ENCODE measurements at places on chromosomes 5 and 9.

GRCh38 chr9:108967916-108968315 lies 33.7 kb downstream of the ABITRAM start:
- no peak for DNase-seq

DNA sequence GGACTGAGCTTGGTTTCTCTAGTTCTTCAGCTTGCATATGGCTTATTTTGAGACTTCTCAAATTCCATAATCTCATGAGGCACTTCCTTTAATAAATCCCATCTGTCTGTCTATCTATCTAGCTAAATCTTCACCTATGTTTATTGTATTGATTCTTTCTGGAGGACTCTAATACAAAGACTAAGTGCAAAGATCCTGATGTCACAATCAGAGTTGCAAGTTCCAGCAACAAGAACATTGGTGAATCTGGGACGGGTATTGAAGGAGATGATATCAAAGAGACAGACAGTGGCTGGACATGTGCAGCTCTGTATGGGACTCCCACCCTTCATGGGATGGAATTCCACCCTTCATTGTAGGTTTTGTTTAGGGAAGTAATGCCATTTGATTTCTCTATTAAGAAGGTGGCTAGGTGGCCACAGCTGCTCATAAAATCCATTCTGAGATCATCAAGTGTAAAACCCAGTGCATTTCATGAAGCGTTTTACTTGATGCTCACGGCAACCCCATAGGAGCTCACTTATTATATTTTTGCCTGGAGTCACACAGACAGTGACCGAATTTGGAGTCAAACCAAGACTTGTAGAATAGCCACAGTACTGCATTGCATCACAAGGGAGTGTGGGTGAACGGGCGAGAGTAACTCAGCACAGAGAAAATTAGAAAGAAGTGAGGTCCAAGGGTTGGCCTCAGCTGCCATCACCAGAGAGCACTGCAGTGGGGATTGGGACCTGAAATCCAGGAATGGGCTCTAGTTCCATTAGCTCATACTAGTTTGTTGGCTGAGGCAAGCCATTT lies 24.9 kb downstream of the TAS2R1 start:
- no peak for DNase-seq

DNA sequence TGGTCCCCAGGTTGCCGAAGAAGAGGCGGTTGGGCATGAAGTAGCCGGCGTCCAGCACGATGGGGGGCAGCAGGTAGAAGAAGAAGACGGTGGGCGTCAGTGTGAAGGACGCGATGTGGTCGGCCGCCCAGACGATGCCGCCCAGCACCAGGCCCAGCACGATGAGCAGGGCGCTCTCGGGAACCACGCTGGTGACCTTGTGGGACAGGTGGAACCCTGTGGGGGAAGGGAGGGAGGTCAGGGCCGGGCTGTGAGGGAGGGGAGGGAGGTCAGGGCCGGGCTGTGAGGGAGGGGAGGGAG lies 32.4 kb downstream of the SLC9A3 start:
- no peak for DNase-seq

GRCh38 chr9:98010445-98010844 lies 27.3 kb downstream of the ANP32B start:
- DNase-seq = no peak

GRCh38 chr5:163453705-163454104 lies 6.2 kb downstream of the NUDCD2 start:
- DNase-seq = no peak

DNA sequence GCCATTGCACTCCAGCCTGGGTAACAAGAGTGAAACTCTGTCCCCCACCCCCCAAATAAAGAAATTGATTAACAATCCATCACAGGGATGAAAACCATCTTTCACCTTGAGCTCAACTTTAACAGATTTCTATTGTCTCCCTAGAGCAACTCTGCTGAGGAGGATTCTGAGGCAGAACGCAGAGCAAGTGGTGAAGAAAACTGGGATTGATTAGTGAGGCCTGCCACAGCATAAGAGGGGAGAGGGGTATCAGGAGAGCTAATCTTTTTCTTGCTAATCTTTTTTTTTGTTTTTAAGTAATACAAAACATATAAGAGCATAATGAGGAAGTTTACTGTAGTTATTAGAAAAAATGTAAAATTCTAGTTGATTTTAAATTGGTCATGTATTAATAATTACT lies 8.9 kb downstream of the TXNDC8 start:
- no peak for DNase-seq

DNA sequence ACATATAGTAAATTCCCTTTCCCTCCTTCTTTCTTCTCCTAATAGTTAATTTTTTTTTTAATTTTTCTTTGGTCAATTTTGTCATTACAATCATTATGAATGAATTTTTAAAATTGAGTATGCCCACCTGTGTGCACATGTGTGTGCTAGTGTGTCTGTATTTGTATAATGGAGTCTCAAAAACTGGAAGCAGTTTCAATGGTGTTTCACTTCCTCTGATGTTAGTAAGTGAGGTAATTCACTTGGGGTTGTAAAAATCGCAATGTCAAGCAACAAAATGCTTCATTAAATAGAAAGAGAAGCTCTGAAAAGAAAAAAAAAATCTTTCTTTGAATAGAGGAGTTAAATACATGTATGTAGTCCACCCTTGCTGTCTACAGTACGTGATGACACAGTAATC lies 1467.6 kb upstream of the NUDT12 start:
- no peak for DNase-seq

DNA sequence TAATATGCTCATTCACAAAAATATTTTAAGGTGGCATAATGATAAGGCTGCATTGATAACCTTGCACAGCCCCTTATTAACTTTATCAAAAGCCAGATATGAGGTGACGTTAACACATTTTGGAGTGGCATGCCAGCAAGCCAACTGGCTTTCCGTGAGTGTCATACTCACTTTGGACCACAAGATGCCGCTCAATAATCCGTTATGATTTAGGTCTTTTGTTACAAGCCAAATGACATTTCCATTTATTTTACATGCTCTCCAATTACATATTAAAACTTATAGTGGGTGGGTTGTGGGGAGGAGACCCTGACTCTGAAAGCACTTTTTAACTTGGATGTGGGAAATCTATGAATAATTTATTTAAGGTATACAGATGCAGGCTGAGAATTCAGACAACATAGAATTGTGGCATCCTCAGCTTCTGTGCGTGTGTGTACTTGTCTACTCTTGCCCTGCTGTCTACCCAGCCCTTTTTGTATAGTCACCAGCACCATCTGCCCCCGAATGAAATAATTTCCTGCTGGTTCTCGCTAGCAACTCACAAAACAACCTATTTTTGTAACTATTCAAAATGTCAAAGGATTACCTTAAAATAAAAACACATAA lies 305.1 kb downstream of the PSAT1 start:
- DNase-seq = no peak

DNA sequence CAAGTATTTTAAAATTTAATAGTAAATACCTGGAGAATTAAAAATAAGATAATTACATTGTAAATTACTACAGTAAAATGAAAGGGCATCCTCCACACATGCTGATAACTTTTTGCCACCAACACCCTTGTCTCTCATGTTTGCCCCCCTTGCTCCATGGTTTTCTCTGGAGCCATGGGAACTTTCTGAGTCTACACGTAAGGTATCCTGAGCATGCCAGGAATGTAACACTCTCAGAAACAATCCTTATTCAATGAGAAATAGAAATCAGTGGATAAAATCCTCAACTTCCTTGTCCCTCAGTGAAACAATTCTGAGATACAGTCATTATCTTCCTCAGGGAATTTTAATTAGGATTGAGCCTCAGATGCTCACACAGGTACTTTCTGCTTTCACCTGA lies 108.9 kb downstream of the IZUMO3 start:
- no peak for DNase-seq

- DNase-seq = no peak
Observed at GRCh38 chr5:27590503-27590902, 552.1 kb upstream of the CDH9 start.
